ENCODE measurements at places on chromosomes 7 and 10. TPM values are rescaled to one million over a fixed set of nuclear protein-coding genes. Genes with fewer than 3 reads are reported as not detected.

DNA sequence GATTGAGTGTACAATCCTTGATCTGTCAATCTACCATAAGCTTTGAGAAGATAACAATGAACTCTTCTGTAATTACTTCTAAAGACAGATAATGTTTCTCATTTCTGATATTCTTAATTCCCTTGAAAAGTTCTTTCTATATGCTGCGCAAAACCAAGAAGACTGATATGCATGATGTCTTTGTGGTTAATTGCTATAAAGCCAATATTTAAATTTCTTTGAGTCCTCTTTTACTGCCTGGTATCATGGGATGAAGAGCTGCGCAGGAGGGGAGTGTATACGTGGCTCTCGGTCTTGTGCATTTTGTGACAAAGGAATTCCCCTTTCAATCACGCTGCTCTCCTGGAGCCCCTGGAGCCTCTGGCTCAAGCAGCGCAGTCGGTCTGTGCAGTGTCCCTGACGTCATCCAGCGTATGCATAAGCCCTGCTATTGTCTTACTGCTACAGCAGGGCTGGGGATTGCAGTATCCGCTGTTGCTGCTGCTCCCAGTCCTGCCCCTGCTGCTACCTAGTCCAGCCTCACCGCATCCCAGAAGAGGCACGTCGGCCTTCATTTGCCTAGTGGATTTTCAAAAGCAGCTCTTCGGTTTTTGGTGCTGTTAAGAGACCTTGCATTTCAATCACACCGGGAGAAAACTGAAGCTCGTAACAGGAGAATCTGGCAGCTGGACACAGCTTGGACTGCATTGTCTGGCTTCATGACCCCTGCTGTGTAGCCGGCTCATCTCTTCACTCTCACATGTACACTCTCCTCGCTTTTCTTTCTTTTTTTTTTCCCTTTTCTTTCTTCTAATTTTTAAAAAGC lies 66.7 kb downstream of the ST7 start:
- H3K36me3 ChIP-seq = no peaks in the 10 kb centered on the region
- DNase-seq = no peak
- peaks cover 23% of the 10 kb centered on the region for H3K27me3 ChIP-seq

Gene CDHR1
- 0.07 TPM for total RNA-seq

DNA sequence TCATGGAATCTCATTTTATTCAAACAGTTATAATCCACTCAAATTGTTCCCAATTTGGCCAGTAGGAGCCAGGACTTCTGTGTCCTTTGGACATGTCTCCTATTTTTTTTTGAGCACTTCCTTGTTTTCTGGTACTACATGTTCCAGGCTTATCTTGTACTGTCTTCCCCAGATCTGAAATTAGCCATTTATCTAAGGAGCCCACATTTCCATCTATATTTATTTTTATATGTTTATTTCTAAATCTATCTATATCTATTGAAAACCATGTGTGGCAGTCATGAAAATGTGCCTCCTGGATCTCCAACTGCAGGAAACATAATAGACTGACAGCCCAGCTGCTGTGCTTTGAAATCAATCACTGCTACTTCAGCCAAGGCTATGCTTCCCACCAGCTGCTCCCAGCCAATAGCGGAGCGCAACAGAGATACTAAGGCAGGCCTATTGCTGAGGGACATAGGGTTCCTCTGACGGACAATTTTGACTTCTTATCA lies 147.1 kb downstream of the LRRC4 start:
- H3K36me3 ChIP-seq = peaks cover 9% of the 10 kb centered on the region
- H3K4me3 ChIP-seq = no peak overlapping the region
- H3K27ac ChIP-seq = no peak overlapping the region
- H3K27me3 ChIP-seq = no peaks in the 10 kb centered on the region
- H3K4me1 ChIP-seq = peaks cover 6% of the 10 kb centered on the region

- H3K27ac ChIP-seq = no peak overlapping the region
- H3K36me3 ChIP-seq = no peaks in the 10 kb centered on the region
- no peak for DNase-seq
- peaks cover 2% of the 10 kb centered on the region for H3K4me1 ChIP-seq
- no peak overlapping the region for H3K4me3 ChIP-seq
Observed at GRCh38 chr10:13253726-13254125, 19.6 kb upstream of the UCMA start.

DNA sequence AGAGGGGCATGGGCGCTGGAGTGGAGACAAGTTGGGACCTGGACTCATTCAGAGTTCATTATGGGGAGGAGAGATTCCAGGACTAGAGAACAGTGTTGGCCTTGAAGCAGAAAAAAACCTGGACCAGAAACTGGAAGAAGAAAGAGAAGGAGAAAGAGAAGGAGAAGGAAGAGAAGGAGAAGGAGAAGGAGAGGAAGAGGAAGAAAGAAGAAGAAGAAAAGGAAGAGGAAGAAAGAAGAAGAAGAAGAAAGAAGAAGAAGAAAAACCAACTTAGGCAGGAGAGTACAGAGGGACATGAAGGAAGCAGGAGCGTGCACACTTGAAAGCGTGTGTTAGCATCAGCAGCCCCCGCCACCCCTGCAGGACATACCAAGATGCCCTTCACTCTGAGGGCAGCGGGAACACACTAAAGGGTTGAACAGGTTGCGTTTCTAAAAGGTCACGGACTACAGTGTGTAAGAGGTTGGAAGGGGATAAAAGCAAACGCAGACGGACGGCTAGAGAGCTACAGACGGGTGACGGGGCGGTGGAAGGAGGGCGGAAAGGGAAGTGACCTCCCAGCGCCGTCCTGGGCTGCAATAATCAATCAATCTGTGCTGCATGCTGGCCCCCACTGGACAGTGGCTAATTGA lies 95.3 kb downstream of the SEC61G start:
- no peak for DNase-seq
- H3K27me3 ChIP-seq = peaks cover 22% of the 10 kb centered on the region
- no peak overlapping the region for H3K27ac ChIP-seq
- H3K36me3 ChIP-seq = no peaks in the 10 kb centered on the region

Gene GRID2IP
- not detected for total RNA-seq

DNA sequence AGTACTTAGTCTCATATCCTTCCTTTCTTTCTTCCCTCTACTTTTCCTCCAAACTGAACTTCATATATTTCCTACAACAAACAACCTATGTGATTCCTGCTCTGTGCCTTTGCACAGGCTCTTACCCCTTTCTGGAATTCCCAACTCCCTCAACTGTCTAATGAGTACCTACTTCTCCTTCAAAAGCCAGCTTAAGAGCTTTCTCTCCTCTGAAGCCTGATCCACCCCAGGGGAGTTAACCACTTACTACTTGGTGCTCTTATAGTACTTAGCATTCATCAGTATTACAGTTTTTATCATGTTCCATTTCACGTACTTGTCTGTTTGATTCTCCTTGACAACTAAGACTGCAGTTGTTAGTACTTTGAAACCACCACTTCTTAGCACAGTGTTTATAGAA lies 246.1 kb downstream of the LRRTM3 start:
- no peaks in the 10 kb centered on the region for H3K27me3 ChIP-seq
- H3K4me1 ChIP-seq = no peaks in the 10 kb centered on the region

GRCh38 chr7:16046041-16046440 lies 359.6 kb upstream of the MEOX2 start:
- no peaks in the 10 kb centered on the region for H3K27me3 ChIP-seq
- no peak for DNase-seq
- H3K4me3 ChIP-seq = no peak overlapping the region
- H3K36me3 ChIP-seq = no peaks in the 10 kb centered on the region

DNA sequence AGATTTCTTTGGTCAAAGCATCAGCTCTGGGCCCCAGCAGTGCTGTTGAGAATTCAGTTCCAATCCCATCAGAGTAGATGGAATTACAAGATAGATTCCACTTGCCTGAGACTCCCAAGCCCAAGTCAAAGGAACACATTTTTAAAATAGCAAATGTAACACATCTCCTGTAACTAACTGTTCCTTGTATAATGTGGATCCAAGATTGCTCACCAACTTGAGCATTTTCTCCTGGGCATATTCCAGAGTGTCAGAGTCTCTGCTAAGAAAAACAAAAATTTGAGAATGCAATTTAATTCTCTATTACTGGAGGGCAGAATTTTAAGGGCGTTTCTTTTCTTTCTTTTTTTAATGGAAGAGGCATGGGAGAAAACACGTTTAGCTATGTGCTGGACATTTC lies 136.7 kb downstream of the NEBL start:
- H3K27ac ChIP-seq = no peak overlapping the region
- H3K4me1 ChIP-seq = no peaks in the 10 kb centered on the region
- H3K4me3 ChIP-seq = no peak overlapping the region
- H3K27me3 ChIP-seq = no peaks in the 10 kb centered on the region
- no peaks in the 10 kb centered on the region for H3K36me3 ChIP-seq

DNA sequence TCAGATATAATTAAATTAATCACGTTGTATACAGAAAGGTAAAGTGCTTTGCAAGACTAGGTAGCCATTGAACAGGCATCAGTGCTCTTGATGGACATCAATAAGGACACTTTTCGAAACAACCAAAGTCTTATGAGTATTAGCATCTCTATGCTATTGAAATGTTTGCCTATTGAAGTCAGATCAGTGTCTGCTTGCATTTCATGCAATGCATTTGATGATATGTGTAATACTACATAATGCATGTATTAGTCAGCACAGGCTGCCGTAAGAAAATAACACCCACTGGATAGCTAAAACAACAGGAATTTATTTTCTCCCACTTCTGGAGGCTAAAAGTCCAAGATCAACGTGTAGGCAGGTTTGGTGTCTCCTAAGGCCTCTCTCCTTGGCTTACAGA lies 209.3 kb upstream of the PLXDC2 start:
- no peak overlapping the region for H3K4me3 ChIP-seq
- no peak overlapping the region for H3K27ac ChIP-seq
- H3K36me3 ChIP-seq = no peaks in the 10 kb centered on the region
- H3K4me1 ChIP-seq = no peaks in the 10 kb centered on the region
- no peaks in the 10 kb centered on the region for H3K27me3 ChIP-seq
- DNase-seq = no peak

Measured in activated CD4-positive, alpha-beta T cell treated with anti-CD3 and anti-CD28 coated beads, Interleukin-2, amount 10 ng/mL, durations not matched to agents 7 days and 5 days (primary cell).